NCI-H774 (cell line): ENCODE measurements at places on chromosomes 4 and X.

GRCh38 chr4:6221851-6222760 lies 21.8 kb upstream of the JAKMIP1 start:
- DNase-seq, result peak; percentile 50

DNA sequence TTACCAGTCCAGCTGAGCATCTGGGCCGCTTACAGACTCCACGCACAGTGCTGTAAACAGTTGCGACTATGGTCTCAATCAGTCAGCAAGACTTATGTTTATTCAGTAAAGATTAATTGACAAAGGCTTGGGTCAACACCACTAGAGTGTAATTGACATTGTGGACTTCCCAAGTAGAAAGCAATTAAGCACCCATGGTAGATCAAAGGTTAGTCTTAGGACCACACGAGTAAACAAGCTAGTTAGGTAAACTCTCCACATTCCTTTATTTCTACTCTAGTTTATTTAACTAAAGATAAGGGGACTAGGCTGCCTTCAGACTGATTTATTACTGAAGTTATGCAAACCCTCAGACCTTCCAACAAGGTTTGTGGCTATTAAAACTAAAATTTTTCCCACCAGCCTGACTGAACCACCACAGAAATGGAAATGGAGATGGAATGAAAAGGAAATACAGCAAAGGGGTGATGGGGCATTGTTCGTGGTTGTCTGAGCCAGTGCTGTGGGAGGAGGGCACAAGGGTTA lies 44.2 kb downstream of the MTHFD2L start:
- DNase-seq, result peak; percentile 72

DNA sequence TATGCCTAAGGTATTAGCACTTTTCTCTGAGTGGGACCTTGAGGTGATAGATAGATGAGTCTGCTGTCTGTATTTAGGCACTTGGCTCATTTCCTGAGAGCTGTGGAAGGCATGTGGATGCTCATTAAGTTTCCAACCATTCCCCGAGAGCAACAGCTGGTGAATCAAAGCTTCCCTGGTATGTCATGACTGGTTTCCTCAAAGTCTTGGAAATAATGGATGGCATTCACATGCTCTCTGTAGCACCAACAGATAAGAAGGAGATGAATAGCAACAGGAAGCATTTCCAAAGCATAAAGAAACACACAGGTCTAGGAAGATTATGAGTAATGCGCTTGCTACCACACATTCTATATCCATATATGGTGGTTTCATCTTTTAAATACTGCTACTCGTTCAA lies 118.3 kb upstream of the ETNPPL start:
- no peak for DNase-seq

DNA sequence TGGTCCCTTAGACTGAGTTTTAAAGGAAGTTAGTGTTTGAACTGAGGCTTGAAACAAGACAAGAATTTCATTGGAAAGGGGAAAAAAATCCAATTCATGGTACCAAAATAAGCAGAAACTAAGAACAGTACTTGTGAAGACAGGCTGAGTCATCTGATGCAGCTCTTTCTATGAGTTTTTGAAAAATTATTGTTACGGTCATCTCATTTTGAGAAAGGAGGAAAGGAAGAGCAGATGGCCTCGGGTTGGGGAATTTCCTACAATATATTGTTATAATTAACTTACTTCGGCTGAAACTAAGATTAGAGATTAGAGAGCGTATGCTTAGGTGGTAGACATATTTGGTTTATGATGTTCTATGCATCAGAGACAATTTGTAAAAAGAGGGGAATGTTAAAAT lies 2164.8 kb upstream of the AGA start:
- DNase-seq, result no peak

- DNase-seq, result no peak
These were observed 5.4 kb downstream of the SLC25A6 start for GRCh38 chrX:1386338-1387127.

DNA sequence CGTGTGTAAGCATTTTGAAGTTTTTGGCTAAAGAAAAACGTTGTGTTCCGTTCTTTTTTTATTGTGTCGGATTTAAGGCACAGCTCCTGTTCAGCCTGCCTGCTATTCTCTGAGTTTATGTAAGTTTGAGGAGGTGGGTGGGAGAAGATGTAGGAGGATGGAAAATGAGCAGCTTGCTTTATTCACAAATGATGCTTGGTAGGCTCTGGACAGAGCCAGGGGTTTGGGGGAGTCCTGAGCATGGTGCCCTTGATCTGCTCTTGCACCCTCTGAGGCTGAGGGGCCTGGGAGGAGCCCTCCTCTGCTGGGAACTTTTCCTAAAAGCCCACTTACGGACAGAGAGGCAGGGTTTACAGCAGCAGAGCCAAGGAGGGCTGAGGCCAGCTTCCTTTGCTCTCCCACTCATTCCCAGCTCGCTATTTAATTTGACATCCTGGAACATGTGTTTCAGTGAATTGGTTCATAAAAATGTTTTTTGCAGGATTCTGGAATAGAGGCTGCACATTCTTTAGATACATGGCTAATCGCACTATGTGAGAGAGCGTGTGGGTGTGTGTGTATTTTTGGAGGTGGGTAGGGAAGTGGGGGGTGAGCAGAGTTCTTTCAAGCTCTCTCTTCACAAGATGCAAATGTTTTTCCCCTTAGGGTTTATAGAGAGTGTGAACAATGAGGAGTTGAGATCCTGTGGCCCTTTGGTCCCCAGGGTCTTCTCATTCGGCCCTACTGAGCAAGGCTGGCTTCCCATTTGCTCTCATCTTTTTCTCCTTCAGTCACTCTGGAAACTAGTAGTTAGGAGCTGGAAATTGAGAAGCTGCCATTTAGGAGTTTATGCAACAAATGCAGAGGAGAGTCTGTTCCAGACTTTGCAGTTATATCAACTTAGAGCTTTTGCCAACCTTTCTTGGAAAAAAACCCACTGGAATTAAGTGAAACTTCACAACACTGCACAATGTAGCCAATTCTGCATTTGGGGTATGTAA lies 32.1 kb downstream of the TMEM131L start:
- no peak for DNase-seq

DNA sequence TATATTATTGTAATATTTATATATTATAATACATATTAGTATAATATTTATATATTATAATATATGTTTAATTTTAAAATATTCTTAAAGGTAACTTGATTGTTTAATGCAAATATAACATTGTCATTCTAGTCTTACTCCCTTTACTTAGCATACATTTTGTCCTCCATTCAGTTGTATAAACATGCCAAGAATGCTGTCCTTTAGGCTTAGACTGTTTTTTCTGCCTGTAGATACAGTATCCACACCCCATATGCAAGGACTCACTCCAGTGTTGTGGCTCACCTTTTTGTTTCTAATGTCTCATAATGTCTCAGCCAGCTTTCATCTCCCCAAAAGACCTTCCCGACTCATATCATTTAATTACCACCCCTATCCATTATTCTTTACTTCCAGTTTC lies 2110.0 kb downstream of the PCDH7 start:
- DNase-seq, result no peak

GRCh38 chr4:30839583-30840520 lies 119.7 kb downstream of the PCDH7 start:
- no peak for DNase-seq

GRCh38 chr4:173223743-173224142 lies 55.1 kb downstream of the GALNT7 start:
- no peak for DNase-seq

DNA sequence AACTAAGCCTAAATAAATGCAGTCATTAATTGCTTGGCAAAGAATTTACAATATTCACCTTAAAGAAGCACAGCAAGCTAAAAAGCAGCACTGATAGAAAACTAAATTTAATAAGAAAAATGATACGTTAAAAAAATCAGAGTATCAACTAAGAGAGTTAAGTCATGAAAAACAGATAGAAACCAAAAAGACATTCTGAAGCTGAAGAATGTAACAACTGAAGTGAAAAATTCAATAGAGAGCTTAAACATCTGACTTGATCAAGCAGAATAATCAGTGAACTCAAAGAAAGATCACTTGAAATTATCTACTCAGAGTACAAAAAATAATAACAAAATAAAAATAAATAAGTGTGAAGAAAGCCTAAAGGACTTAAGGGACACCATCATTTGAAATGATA lies 588.0 kb upstream of the HS3ST1 start:
- no peak for DNase-seq

GRCh38 chr4:165814256-165815020 lies 58.6 kb upstream of the TLL1 start:
- no peak for DNase-seq

DNA sequence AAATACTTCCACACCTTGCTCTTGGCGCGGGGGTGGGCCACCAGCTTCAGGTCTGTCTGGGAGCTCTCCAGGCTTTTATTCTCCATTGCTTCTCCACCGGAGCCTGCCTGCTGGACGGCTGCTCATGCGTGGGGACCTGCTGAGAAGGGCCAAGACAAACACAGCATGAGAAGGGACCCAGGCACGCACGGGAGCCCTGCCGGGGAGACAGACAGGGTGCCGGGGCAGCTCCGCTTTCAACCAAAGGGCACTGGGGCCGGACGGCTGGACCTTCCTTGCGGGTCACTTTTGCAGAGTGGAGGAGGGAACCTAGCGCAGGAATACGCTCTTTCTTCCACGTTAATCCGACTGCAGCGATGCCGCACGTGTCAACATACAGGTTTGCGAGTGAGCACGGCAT lies 10.1 kb downstream of the DHRSX start:
- no peak for DNase-seq

DNA sequence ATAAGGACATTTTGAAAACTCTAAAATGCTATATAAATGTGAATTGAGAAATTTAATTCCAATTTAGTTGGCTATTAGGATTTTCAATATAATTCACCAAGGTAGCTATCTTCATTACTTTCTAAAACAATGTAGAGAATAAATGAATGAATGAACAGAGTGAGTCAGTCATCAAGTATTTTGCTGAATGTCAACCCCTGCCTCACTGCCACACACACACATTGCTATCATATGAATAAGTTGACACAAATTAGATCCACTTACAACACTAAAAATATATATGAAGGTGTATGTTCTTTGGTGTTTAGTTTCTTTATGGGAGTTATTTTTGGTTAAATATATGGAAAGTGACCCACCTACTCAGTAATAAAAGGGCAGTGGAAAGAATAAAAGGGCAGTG lies 141.4 kb upstream of the SMIM10 start:
- no peak for DNase-seq

DNA sequence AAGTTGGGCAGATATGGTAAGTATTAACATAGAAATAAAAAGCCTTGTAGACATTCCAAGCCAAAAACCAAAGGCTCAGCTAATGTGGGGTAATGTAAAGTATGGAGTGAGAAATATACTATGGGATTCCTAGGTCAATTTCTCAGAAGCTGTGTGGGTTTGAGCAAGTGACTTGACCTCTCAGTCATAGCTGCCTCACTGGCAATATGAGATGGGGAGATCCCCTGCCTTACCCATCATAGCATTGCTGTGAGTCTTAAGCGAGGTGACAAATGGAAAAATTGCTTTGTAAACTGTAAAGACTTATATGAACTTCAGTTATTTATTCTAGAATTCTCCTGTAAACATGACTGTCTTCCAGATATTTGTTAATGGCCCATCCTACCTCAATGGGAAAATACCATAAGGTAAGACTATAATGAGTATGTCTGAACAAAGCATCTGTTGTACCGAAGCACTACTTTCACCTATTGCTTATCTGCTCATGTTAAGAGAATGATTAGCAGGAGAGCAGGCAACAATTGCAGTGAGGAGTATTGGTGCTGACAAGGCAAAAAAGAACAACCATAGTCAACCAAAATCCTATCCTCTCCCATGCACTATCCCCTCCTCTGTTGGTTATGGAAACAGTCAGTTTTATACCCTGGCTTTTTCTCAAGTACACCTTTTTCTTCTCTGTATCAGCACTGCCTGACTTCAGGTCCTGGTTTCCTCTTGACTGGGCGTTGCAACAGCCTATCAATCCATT lies 44.1 kb upstream of the TRPC3 start:
- DNase-seq, result no peak

DNA sequence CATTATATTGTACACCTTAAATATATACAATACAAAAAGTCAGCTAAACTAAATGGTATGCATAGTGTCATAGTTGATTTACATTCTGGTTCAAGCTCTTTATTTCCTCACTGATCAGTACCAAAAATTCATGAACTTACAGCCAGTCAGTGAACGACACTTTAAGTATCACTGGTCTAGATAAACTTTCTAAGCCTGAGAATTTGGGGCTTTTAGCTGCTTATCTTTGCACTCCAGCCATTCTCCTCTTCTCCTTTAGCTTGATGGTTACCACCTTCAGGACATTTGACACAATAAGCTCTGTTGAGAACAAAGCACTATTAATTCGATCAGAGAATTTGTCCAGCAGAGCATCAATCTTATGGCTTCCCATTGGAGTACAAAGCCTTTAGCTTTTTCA lies 83.0 kb upstream of the ALG13 start:
- no peak for DNase-seq

- DNase-seq, result no peak
These were observed 331.3 kb upstream of the SFRP2 start for GRCh38 chr4:154120006-154120676.

DNA sequence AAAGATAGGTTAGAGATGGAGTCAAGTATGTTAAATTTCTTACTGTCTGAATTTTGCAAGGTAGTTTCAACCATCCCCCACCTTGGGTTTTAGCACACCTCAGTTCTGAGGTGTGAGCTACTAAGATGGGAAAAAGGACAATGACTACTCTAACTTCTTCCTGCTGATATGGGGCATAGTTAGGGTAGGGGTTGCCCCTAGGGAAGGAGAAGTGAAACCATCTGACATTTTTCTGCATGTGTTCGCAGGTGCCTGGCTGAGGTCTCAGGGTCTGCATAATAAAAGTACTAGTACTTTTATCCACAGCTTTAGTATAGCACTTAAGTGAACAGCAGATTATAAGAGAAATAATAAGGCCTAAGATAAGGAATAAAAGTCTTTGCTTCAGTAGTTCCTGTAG lies 129.5 kb upstream of the CYSLTR1 start:
- no peak for DNase-seq

GRCh38 chr4:26076896-26077295 lies 162.9 kb downstream of the SMIM20 start:
- no peak for DNase-seq

DNA sequence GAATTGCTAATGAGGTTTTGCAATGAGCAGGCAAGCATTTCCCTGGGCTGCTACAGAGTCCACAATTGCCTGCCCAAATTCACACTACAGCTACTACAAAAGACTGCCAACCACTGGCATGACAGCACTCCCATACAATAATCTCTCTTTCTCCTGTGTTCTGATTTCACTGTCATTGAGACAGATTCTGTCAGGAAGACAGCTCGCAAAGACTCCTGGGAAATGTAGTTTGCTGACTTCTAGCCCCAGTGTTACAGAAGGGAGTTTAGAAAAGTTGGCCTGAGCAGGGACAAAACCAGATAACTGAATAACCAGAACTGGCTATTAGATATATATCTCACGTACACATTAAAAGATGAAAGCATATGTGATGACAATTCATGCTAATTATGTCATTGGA lies 1231.3 kb upstream of the PRKX start:
- DNase-seq, result no peak

DNA sequence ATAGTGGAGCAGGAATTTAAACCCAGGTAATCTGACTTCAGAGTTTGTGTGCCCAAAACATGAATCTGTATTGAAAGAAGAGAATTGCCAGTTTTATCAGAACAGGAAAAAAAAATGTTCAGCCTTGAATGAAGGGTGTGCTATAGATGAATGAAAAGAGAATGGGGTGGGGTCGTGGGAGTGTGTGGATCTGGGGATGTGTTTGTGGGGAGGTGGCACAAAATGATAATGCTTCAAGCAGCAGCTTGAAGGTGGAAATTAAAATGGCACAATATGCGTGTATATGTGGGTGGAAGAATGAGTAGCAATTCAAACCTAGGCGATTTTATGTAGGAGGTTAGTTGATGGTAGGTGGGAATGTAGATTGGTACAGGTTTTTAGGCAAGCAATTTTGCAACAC lies 122.2 kb downstream of the IL1RAPL1 start:
- DNase-seq, result no peak
